ENCODE measurements at places on chromosomes 4 and X.
A peak's percentile ranks its signal among the peaks of the same experiment; 100 is the strongest.

- no peaks in the 10 kb centered on the region for H3K36me3 ChIP-seq
- no peak for DNase-seq
- no peak overlapping the region for H3K27ac ChIP-seq
- H3K4me1 ChIP-seq, result peaks cover 38% of the 10 kb centered on the region
Measured at GRCh38 chr4:76200771-76201231, 12.8 kb downstream of the SCARB2 start.

DNA sequence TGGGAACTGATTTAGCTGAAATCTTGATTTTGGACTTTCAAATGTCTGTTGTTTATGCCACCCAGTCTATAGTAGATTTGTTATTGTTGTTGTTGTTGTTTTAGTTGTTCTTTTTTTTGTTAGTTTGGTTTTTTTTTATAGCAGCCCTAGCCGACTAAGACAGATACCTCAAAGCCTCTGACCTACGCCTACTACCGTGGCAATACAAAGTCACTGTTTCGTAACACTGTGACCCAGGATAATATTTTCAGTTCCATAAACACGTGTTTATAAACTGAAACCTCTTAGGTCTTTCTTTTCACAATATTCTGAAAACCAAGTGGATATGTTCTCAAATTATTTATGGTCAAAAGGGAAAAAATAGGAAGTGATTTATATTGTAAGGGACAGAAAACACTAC is 32.8 kb downstream of the VCX2 start:
- H3K4me1 ChIP-seq, result peaks cover 2% of the 10 kb centered on the region
- DNase-seq, result no peak
- no peaks in the 10 kb centered on the region for H3K36me3 ChIP-seq
- H3K4me3 ChIP-seq, result no peak overlapping the region

- peak overlapping the region; percentile 68 for H3K27ac ChIP-seq
- peak overlapping the region; percentile 81 for H3K4me3 ChIP-seq
- no peaks in the 10 kb centered on the region for H3K36me3 ChIP-seq
Measured at GRCh38 chr4:103197765-103198110, 405 bp downstream of the CENPE start.

GRCh38 chr4:14125375-14126129 is 498.0 kb upstream of the BOD1L1 start:
- H3K27ac ChIP-seq, result no peak overlapping the region
- DNase-seq, result no peak
- H3K4me1 ChIP-seq, result no peaks in the 10 kb centered on the region
- no peak overlapping the region for H3K4me3 ChIP-seq
- no peaks in the 10 kb centered on the region for H3K27me3 ChIP-seq

DNA sequence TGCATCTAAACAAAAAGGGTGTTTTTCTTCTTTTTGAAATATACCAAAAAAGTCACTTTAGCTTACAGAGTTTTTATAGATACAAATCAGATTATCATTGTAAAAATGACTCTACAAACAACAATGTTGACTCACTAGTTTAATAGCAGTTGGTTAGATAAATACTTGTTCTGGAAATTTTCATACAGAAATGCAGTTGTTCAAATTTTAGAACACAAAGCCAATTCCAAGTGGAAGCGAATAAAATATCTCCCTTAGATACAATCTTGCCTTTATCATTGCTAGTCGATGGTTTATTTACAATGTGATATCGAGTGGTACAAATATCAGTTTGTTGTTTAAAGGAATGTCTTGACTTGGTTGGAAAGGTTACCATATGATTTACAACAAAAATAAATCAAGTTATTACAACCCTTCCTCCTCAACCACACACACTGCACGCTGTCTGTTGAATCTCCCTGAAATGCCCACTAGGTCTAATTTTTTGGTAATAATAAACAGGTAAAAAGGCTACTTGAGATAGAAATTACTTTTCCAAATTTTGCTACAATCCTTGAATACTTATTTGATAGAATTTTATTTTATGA is 114.8 kb downstream of the CDS1 start:
- no peak overlapping the region for H3K4me3 ChIP-seq
- H3K4me1 ChIP-seq, result no peaks in the 10 kb centered on the region
- no peaks in the 10 kb centered on the region for H3K27me3 ChIP-seq
- H3K36me3 ChIP-seq, result peaks cover 36% of the 10 kb centered on the region
- no peak overlapping the region for H3K27ac ChIP-seq
- DNase-seq, result no peak

DNA sequence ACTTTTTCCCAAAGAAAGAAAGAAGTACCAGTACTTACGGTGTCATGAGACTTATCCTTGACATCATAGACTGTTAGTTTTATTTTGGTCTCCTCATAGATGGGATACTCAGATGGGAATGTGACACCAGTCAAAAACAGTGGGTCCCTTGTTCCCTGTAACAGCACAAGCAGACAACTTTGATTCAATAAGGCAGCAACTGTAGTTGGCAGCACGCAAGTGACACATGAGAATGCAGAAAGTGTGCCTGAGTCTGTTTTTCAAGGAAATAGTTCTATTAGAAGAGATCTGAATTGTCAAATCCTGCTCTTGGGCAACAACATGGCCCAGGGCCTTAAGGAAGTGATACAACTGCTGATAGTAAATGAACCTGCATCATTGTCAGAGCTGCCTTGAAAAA is 443.2 kb downstream of the INPP4B start:
- peak overlapping the region; percentile 74 for H3K27ac ChIP-seq
- no peaks in the 10 kb centered on the region for H3K27me3 ChIP-seq
- H3K36me3 ChIP-seq, result no peaks in the 10 kb centered on the region

All from astrocyte (in vitro differentiated cells and primary cell).